Activated T-cell treated with anti-CD3 and anti-CD28 coated beads for 4 hours (primary cell): ENCODE measurements at places on chromosomes 16 and 17.

GRCh38 chr16:87491522-87492290, 1.1 kb downstream of the ZCCHC14 start:
- no peak for DNase-seq

GRCh38 chr17:11909348-11909747, 87.9 kb downstream of the ZNF18 start:
- DNase-seq = no peak

GRCh38 chr16:88810912-88811768, 588 bp downstream of the APRT start:
- peak; percentile 43 for DNase-seq

DNA sequence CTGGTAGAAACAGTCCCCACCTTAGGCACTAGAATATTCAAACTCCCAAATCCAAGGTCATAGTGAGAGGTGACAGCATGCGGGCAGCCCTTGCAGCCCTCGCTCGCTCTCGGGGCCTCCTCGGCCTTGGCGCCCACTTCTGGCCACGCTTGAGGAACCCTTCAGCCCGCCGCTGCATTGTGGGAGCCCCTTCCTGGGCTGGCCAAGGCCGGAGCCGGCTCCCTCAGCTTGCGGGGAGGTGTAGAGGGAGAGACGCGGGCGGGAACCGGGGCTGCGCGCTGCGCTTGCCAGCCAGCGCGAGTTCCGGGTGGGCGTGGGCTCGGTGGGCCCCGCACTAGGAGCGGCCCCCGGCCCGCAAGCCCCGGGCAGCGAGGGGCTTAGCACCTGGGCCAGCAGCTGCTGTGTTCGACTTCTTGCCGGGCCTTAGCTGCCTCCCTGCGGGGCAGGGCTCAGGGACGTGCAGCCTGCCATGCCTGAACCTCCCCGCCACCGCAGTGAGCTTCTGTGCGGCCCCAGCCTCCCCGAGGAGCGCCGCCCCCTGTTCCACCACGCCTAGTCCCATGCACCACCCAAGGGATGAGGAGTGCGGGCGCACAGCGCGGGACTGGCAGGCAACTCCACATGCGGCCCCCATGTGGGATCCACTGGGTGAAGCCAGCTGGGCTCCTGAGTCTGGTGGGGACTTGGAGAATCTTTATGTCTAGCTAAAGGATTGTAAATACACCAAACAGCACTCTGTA, 45.0 kb downstream of the KPNA2 start:
- DNase-seq = no peak

- no peak for DNase-seq
Measured at GRCh38 chr17:36949461-36949927, 740 bp downstream of the AATF start.

GRCh38 chr17:1376061-1376460, 24.0 kb downstream of the YWHAE start:
- no peak for DNase-seq

GRCh38 chr17:42676424-42677011, at the start of gene PLEKHH3:
Gene PLEKHH3, minus strand, starts transcription at chr17:42676994. Its CDS starts 431 bp downstream, at chr17:42676563.
- no peak for DNase-seq

DNA sequence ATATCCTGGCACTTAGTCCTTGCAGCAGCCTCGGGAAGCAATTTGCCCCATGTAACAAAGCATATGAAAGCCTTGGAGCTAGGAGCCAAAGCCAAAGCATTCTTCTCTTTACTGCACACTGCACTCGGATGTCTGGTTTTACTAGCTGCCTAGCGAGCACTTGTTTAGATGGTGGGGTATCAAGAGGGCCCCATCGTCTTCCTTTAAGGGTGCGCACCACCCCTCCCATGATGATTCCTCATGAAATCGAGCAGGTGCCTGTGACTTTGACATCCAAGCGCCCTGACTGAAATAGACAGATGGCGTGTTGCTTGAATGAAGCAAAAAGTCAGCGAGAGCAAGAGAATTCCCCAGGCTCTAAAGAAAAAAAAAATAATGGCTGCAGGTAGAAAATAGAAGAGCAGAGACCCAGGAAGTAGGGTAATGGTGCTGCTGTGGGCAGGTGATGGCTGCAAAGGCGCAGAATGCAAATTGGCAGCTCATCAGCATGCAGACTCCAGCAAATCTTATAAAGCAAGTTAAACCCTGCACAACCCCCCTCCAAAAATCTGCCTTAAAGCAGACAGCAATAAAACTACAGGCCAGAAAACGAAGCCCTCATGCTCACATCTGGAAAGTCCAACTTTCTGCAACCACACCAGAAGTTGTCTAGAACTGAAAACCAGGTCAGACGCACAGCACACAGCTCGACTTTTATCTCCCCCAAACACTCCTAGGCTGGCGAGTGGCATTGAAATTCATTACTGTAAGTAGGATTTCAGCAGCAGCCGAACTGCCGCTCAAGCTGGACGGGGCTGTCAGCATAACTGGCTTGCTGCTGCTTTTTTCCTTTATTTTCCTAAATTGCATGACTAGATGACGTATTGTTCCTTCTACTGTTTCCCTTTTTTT, 384.3 kb downstream of the RBFOX1 start:
- DNase-seq = no peak

DNA sequence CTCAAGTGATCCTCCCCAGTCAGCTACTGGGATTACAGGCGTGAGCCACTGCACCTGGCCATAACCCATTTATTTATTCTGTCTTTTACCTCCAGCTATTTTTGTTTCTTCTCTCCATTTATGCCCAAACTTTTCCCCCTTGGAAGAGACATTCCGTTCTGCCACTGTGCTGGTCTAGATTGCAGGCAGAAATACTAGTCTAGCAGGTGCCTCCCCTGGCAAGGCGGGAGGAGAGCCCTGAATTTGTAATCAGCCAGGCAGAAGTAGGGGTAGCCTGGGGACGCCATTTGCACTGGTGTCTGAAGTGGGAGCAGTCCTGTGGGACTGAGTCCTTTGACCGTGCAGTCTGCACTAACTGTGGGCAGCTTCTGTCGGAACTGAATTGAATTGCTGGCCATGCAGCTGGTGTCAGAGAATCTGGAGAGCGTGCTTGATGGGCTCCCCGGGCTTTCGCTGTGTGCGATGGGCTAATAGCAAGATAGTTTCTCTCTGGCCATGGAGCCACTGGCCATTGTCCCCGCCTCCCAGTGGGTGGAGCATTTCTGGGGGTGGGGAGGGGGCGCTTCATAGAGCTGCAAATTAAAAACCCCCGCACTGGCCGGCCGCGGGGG, 31.5 kb upstream of the LITAF start:
- DNase-seq = no peak

- DNase-seq = no peak
Measured at GRCh38 chr17:60630352-60630751, 30.4 kb downstream of the PPM1D start.

GRCh38 chr17:79609049-79609589, 1.7 kb downstream of the RBFOX3 start:
- no peak for DNase-seq
